Right renal pelvis (tissue), 4 donors: ENCODE measurements at places on chromosomes 5 and 9. TPM values are rescaled to one million over a fixed set of nuclear protein-coding genes. Genes with fewer than 3 reads are reported as not detected.

LAMC3 gene
- polyA plus RNA-seq: 31.2 TPM

UAP1L1 gene
- 6.5 TPM for polyA plus RNA-seq

ACOT12 gene
- polyA plus RNA-seq: 0.43 TPM

TLX3 gene
- polyA plus RNA-seq: not detected

NME5 gene
- 20.3 TPM for polyA plus RNA-seq

- DNase-seq: no peak
These were observed 651 bp upstream of the AK1 start for GRCh38 chr9:127878001-127878651.

DNA sequence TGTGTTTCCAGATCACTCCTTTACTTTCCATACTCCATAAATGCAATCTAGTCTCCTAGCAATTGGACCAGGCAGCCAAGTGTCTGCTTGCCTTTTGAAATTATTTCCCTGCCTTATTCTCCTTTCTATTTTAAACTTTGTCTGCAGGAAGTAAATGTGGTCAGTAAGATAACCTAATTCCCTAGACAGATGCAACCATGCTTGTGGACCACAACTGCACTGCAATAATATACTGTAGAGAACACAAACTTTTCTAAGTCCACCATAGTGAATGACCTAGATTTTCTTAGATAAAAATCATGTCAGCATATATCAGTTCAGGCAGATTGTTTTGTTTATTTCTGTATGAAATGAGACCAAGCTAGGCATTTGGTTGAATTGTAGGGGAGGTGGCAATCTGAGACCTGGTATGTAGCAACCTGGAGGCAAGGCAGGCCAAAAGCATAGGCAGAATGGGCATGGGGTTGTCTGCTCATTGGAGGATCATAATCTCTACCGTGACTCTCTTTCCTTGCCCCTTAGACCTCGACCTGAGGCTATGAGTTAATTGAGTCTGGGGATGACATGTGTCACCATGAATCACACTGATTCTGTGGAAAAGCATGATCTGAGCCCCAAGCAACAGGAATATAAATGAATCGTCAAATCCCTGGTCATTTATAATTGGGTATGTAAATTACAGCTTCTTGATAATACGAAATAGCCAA, 20.7 kb downstream of the ACTL7B start:
- no peak for DNase-seq

GRCh38 chr5:14783691-14784090, 87.9 kb downstream of the ANKH start:
- no peak for DNase-seq

- DNase-seq: no peak
These were observed 390.3 kb downstream of the PDE4D start for GRCh38 chr5:59503220-59503619.

- no peak for DNase-seq
These were observed 203.9 kb downstream of the ICE1 start for GRCh38 chr5:5626412-5626811.

DNA sequence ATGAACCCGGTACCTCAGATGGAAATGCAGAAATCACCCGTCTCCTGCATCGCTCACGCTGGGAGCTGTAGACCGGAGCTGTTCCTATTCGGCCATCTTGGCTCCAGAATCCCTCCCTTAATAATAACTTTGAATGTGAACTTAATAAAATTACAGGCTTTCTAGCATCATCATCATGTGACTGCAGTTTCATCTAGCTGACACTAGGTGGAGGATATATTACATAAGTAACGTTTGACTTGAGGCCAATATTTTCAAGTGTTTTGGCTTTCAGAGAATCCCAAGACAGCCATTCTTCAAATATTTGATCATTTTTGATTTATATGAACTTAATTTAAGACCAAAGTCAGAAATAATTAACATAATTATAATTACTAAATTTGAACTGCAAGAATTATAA, 474.9 kb upstream of the CDH10 start:
- no peak for DNase-seq

- DNase-seq: no peak
These were observed 93.3 kb downstream of the SVEP1 start for GRCh38 chr9:110486218-110486617.

GRCh38 chr9:108836319-108836718, 19.5 kb downstream of the ACTL7B start:
- DNase-seq: no peak

- no peak for DNase-seq
These were observed 492.9 kb downstream of the CHSY3 start for GRCh38 chr5:130397132-130397531.

- DNase-seq: no peak
These were observed 26.7 kb downstream of the EXD3 start for GRCh38 chr9:137396227-137396626.

GRCh38 chr5:174231956-174232487, 186.5 kb downstream of the NSG2 start:
- DNase-seq: no peak

DNA sequence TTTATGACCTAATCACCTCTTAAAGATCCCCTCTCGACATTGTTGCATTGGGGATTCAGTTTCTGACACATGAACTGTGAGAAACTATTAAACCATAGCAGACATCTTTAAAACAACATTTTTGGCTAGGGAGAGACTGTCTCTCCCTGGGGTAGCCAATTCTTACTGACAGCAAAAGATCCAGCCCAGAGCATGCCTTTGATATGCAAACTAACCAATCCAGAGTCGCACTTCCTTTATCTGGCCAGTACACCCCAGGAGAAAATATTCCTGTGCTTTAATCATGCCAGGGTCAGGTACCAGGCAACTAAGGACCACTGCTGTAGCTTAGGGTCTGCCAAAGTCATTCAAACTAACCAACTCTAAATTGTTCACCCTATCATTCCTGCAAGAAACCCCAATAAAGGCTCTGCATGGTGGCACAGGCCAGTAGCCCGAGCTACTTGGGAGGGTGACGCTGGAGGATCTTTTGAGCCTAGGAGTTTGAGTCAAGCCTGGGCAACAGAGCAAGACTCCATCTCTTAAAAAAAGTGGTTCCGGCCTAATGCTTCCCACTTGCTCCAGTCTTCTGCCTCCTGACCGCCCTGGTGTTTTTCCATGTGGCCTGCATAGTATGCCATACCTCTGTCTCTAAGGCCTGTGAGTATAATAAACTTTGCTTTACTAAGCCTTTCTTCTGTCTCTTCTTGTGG, 62.3 kb upstream of the DAPK1 start:
- DNase-seq: no peak
